ENCODE measurements at places on chromosomes 2 and 18.

GRCh38 chr2:9970200-9971044 is 18.9 kb downstream of the GRHL1 start:
- no peak for DNase-seq

DNA sequence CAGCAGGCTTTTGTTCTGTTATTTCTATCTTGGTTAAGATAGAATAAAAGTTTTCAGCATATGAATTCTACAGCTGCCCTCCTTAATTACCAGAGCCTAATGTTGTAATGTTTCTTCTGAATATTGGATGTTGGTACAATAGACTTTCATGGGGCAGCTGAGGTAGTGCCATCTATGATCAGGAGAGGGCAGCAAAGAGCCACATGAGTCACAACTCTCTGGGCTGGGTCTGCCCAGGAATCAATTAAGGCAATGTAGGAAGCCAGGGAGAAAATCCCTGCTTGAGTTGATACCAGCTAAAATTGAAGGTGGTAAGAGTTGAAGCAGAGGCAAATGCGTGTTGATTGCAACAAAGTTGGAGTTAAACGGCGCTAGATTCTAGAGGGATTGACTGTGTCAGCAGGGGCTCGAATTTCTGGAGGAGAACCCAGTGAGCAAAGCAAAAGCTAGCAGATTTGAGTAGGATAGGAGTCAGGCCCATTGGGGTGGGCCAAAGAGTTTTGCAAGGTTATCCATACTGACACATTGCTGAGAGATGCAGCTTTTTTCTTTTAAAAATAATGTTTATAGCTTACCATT is 10.6 kb upstream of the MC5R start:
- DNase-seq: peak; percentile 59

GRCh38 chr2:83079007-83079406 is 1380.1 kb downstream of the SUCLG1 start:
- DNase-seq: no peak

- DNase-seq: no peak
Observed at GRCh38 chr2:68936889-68937288, 15.8 kb downstream of the GKN2 start.

- no peak for DNase-seq
Observed at GRCh38 chr2:2847209-2847676, 516.2 kb upstream of the MYT1L start.

Measured in progenitor cell of endocrine pancreas (in vitro differentiated cells).